Stimulated activated CD4-positive, alpha-beta T cell treated with anti-CD3 and anti-CD28 coated beads, Interleukin-1b, Interleukin-23, amount 100 ng/mL, for 1 hour (primary cell): ENCODE measurements at places on chromosomes 11 and 22.

DNA sequence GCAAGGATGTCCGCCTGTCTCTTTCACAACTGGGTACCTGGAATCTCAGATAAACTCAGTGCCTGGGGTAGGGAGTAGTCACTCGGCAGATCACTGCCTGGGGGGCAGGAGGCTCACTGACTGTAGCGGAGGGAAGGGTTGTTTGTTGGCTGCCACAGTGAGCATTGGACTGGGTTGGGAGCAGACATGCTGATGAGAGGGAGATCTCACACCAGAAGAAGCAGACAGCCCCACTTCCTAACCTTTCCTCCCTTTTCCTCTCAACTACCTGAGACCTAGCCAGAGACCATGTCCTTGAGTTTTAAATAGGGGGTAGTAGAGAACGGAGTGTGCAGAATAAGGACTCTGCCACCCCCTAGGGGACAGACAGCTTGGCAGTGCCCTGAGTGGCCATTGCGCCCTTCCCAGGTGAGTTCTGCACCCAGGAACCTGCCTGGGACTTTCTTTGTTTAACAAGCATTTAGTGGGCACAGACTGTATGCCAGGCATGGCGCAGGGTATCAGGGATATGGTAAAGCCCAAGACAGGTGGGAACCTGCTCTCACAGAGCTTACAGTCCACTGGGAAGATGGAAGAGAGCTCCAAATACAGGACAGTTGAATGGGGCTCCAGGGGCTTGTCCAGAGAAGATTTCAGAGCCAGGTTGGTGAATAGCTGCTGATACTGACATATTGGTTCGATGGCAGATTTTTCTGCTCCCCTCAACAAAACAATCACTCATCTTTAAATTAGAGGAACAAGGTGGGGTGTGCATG, 115.7 kb upstream of the NNMT start:
- DNase-seq: no peak

GRCh38 chr22:23833911-23834317, 4.9 kb downstream of the DERL3 start:
- DNase-seq: no peak

GRCh38 chr11:110710628-110711381, 1.4 kb downstream of the ARHGAP20 start:
- no peak for DNase-seq

- DNase-seq: no peak
Observed at GRCh38 chr22:20750461-20751184, 23.3 kb upstream of the SERPIND1 start.

- no peak for DNase-seq
Observed at GRCh38 chr22:20531404-20532201, 24.2 kb downstream of the MED15 start.

- DNase-seq: no peak
Observed at GRCh38 chr22:28907311-28908008, 24.1 kb downstream of the ZNRF3 start.

GRCh38 chr22:22109693-22110466, 127.3 kb upstream of the TOP3B start:
- no peak for DNase-seq

- no peak for DNase-seq
Observed at GRCh38 chr11:65928667-65929066, 9.4 kb downstream of the DRAP1 start.

DNA sequence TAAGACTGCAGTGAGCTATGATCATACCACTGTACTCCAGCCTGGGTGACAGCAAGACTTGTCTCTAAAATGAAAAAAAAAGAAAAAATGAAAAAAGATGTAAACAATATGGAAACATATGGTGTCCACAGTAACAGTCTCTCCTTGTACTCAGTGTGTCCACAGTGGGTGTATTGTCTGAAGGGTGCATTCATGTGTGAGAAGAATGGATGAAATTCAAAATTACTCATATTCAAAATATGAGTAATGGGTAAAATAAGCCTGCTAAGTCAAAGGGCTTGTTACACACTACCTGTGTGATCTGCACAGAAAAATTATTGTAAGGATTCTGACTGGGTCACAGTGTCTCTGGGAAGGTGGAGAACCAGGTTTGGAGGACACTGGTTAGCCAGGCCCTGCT, 26.9 kb downstream of the PPFIA1 start:
- DNase-seq: no peak

GRCh38 chr22:46027211-46028105, 50.5 kb upstream of the WNT7B start:
- DNase-seq: no peak

DNA sequence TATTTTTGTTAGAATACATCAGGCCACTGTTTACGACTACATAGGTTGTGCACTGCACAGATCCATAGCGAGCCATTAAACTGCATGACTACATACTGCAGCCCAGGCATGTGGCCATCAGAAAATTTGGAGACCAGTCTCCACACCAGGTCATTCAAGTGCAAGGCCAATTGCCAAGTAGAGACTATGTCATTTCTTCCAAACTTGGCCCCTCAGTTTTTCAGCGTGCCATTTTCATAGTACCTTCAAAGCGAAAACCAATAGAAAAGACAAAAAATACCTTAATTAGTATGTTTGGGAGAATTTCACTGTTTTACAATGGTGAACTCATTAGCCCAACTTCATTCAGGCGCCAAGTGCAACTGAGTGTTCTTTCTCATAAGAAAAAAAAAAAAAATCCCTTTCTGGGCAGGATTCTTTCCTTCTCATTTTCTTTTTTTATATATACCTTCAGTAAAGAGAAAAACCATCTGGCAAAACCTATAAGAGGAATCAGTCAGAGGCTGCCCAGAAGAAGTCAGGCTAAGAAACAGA, 30.4 kb downstream of the PAMR1 start:
- DNase-seq: no peak

- DNase-seq: no peak
Observed at GRCh38 chr11:132655187-132655855, 877.0 kb downstream of the OPCML start.

GRCh38 chr22:49786976-49787706, 40.5 kb downstream of the BRD1 start:
- DNase-seq: no peak

- DNase-seq: no peak
Observed at GRCh38 chr22:28442711-28443525, 236.7 kb downstream of the TTC28 start.
